Skeletal muscle cell (primary cell): ENCODE measurements at places on chromosomes 5 and 9.

DNA sequence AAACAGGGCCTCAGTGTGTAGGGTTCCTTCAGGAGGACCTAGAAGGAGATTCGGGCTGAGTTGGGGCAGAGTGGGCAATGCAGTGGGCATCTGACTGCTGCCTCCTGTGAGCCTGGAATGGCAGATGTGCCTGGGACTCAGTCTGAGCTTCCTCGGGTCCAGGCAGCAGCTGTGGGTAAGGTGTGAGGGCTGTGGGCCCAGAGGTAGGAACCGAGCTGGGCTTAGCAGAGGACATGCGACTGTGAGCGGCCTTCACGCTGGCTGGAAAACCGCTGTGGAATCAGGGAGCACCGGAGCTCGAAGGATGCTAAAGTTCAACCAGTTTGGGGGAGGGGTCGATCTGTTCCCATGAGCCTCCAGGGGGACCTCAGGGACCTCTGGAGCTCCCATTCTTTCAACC is 137.0 kb downstream of the PAX5 start:
- DNase-seq: no peak

GRCh38 chr5:76022611-76023010 is 60.6 kb upstream of the SV2C start:
- no peak for DNase-seq

DNA sequence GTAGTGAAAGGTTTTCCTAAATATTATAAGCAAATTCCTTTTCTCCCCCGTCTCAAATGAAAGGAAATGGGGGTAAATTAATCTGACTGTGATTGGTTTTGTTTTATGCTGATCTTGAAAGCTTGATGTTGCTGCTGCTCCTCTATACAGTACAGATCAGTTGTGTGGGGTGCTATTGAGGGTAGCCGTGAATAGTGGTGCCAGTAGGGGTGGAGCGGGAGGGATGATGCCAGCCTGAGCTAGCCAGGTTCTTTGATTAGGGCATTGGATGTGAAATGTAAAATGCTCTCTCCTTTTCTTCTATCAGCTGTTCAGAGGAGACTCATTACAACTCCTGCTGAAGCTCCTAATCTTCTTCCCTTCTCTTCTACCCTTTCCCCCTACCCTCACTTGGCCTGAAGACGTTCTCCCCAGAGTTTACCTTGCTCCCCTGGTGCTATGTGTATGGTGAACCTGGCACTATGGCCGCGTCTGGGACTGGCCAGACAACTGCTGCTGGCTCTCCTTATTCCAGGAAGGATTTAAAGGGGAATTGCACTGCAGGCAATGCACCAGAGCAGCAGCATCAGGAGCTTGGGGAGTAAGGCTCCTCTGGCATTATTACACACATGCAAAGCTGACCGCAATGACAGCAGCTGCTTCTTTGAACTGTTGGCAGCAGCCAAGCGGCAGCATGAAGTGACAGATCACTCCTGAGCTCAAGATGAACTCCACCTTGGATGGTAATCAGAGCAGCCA is 566 bp downstream of the GPR21 start:
- no peak for DNase-seq

- DNase-seq: no peak
These were observed 27.6 kb downstream of the RAPGEF6 start for GRCh38 chr5:131607418-131607817.

DNA sequence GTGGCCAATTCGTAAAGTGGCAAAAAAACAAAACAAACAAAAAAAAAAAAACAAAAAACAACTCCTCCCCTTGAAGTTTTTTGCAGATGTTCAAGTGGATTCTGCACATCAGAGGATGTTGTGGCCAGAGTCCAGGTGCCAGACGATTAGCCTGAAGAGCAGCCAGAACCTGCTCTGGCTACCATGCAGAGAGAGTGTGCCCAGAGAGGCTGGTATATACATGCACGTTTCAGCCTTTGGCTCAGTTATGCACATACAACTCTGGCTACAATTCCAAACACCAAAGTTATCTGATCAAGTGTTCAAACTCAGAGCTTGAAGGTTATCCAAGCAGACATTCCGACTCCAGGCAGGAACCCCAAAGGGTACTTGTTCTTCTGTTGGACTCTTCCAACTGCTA is 34.7 kb downstream of the GGTA1 start:
- no peak for DNase-seq

DNA sequence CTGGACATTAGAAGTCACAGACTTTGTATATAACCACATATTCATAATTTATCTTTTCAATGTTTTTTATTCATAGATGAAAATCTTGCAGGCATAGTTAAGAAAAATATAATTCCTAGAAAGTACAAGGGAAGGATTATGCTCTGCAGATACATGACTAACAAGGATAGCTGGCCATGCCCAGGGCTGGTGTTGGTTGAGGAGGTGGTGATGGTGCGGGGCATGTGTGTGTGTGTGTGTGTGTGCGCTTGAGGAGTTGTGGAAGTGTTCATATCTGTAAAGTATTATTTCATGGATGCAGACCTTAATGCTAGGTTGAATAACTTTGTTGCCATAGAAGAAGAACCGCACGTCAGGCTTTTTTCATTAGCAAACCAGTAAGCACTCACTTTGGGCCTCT is 1.3 kb downstream of the S1PR3 start:
- DNase-seq: no peak
